ENCODE measurements at places on chromosomes 3 and 15.

GRCh38 chr15:80270472-80270871 is 18.5 kb upstream of the CTXND1 start:
- DNase-seq: no peak

DNA sequence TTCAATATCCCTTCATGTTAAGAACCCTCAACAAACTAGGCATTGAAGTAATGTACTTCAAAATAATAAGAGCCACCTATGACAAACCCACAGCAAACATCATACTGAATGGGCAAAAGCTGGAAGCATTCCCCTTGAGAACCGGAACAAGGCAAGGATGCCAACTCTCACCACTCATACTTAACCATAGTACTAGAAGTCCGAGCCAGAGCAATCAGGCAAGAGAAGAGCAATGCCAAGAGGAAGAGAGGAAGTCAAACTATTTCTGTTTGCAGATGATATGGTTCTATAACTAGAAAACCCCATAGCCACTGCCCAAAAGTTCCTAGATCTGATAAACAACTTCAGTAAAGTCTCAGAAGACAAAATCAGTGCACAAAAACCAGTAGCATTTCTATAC is 161.9 kb downstream of the UBE2E2 start:
- no peak for DNase-seq

DNA sequence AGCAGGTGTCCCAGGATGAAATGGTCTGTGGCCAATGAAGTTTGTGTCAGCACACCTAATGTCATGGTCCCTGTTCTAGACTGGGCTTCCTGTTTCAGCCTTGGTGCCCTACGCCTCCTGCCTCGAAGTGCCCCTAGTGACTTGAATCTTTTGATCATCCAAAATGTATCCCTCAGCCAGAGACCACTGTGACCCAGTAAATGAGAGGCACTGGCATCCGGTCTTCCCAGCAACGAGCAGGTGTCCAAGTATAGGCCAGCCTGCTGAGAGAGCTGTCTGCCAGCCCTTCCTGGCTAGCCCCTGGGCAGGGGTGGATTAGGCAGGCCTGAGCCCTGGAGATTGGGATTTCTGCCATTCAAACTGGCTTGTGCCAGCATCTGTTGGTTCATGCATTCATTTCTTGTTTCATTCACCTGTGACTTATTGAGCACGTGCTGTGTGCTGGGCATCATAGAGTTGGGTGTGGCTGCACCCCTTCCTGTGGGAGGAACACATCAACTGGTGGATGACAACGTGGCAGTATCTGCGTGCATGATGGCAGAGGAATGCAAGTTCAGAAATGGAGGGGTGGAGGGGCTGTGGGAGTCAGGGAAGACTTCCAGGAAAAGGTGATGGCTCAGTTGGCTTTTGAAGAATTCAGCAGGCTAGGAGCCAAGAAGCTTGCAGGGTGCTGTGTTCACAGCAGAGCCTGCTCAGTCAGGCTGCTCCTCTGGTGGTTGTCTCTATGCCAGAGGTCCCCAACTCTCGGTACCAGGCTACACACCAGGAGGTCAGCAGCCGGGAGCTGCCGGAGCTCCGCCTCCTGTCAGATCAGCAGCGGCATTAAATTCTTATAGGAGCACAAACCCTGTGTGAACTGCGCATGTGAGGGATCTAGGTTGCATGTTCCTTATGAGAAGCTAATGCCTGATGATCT is 21.6 kb downstream of the ESYT3 start:
- peak; percentile 36 for DNase-seq

DNA sequence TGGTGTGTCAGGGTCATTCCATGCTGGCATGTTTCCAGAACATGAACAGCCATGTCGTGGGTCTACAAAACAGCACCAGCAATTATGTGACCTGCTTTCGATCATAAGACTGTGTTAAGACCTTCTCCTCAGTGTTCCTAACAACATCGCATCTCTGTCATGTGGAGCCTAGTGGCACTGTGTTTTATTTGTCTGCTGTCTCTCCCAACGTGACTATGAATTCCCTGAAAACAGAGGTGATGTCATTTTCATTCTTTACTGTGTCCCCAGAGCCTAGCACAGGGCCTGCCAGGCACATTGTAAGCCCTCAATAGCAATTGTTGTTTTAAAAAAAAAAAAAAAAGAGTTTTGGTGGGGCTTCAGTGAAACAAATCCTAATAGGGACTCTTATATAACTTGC is 94.2 kb upstream of the IL12A start:
- DNase-seq: no peak

DNA sequence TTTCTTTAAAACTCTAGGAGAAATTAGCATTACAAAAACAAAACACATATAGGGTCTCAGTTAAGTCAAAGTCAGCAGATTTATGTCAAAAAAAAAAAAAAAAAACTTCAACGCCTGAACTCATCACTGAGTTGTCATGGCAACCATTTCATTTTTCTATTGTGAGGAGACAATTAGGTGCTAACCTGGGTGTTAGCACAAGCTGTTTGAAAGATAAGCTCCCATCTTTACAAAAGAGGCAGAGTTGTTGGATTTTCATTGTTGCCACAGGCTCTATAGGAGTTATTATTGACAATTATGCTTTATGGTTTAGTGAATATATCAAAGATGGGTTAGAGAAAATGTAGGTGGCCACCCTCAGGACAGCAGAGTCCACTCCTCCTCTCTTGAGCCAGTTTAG is 806.9 kb downstream of the GRM7 start:
- no peak for DNase-seq

DNA sequence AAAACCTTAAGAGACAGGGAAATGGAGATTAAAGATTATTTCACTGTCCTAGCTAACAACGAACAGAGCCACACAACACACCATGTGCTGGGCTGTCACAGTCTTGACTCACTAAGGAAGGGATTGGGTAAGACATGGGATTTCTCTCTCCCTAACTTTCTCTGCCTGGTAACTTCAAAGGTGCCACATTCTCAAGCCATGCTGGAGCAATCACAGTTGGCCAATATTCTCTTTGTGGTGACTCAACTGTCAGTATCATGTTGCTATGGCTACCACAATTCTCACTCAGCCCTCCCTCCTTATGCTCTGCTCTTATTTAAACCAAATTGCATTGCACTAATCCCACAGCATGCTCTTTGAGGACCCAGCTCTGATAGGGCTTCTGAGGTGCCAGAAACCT is 74.0 kb downstream of the OXNAD1 start:
- no peak for DNase-seq

- no peak for DNase-seq
Observed at GRCh38 chr3:175179055-175179454, 319.9 kb downstream of the NAALADL2 start.

GRCh38 chr3:158617982-158618875 is 26.1 kb upstream of the GFM1 start:
- no peak for DNase-seq

GRCh38 chr3:17583530-17583929 is 158.9 kb downstream of the TBC1D5 start:
- DNase-seq: no peak

DNA sequence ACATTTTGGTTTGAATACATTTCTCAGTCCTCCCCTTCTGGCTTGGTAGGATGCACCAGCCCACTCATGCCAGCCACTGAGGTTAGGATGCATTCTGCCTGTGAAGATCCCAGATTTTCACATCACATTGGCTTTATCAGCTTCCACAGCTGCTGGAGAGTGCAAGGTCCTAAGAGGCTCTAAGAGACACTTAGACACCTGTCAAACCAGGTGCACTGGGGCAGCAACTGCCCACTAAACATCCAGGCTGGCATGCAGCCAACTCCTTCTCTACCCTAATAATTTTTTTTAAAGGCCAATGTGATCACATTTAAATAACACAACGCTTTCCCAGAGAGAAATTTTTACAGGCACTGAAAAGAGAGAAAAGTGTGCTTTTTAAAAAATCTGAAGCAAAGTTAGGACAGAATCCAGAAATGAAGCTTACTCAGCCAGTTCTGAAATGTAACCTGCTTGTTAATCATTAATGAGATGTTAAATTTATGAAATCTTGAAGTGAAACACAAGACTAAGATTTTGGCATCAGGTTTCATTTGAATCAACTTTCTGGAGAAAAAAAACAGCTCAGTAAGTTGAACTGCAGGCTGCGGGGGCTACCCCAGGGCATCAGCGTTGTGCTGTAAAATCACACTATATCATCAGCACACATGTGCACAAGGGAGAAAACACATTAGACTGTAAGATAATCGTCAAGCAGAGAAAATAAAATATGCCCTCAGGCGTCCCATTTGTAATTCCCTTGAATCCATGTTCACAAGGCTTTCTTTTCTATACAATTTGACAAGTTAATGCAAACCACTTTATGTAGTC is 312.9 kb downstream of the ZBBX start:
- no peak for DNase-seq

DNA sequence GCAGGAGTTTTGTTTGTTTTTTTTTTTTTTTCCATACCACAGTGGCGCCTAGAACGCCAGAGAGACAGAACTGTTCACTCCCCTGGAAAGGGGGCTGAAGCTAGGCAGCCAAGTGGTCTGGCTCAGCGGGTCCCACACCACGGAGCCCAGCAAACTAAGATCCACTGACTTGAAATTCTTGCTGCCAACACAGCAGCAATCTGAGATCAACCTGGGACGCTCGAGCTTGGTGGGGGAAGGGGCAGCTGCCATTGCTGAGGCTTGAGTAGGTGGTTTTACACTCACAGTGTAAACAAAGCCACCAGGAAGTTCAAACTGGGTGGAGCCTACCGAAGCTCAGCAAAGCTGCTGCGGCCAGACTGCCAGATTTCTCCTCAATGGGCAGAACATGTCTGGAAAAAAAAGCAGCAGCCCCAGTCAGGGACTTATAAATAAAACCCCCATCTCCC is 29.8 kb downstream of the SPICE1 start:
- no peak for DNase-seq

DNA sequence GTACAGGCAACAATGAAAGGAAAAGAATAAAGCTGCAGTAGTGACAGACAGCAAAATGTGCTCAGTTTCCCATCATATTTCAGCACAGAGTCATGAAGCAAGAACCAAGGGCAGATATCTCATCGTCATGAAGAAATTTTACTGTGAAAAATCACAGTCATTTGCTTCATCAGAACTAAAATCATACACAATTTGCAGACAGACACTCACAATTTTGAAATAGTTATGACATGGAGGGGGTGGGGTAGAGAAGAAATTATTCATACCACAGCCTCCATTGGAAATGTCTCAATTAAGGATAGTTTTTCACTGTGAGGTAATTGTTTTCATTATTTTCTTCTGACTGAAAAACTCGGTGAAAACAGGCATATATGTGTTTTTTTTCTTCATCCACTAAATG is 78.8 kb upstream of the CNTN3 start:
- DNase-seq: no peak

DNA sequence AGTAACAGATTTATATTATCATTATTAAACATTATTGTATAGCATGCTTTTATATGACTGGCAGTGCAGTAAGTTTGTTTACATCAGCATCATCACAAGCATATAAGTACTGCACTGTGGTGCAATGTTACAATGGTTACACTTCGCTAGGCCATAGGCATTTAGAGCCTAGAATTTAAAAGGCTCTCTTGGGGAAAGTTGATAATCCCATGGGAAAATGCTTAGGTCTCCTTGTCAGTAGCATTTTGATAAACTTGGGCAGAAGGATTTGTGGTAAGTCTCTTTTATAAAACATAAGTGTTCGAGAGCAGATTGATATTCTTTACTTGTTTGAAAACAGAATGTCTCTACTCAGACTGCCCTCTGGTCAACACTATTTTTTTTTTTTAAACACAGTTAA is 7.5 kb downstream of the DTWD1 start:
- DNase-seq: no peak

- no peak for DNase-seq
Observed at GRCh38 chr15:83695246-83695645, 41.3 kb downstream of the ADAMTSL3 start.

- no peak for DNase-seq
Observed at GRCh38 chr15:91348752-91349500, 248.9 kb downstream of the SV2B start.

DNA sequence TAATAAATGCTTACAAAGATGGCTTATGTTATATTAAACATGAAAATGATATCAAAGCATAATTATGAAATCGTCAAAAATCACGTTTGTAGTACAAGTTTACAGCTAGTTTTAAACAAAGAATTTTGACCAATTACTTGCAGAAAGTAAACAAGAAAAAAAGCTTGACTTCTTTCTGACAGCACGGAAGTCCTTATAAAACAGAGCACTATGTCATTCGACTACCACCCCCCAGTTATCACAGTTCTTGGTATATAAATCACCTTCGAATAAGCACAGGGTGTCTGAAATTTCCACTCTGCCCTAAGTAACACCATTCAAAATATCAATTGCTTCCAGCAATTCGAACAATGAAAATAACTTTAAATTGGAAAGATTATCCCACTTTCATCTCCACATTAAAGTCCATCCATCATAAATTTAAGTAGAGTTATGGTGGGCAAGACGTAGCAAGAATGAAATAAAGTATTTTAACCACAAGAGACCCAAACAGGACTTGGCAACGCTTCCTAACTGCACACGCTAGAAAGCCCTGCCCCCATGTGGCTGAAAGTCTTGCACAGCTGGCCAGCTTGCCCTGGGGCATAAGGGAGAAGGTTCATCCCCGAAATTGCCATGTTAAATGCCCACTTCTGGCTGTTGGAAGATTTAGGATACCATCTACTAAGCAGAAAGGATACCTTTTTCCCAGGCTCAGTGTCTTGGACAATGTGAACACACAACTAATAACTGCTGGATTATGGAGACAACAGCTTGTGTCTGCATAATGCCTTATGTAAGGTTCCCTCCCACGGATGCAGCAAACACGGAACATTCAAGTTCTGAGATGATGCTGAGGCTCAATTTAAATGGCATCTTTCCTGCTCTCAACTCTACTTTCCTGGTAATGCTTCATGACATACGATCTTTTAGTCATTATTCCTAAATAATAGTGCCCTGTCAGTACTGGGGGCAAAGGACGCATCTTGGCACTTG is 116.4 kb upstream of the TJP1 start:
- DNase-seq: no peak

GRCh38 chr3:62653796-62654195 is 221.4 kb downstream of the CADPS start:
- no peak for DNase-seq

DNA sequence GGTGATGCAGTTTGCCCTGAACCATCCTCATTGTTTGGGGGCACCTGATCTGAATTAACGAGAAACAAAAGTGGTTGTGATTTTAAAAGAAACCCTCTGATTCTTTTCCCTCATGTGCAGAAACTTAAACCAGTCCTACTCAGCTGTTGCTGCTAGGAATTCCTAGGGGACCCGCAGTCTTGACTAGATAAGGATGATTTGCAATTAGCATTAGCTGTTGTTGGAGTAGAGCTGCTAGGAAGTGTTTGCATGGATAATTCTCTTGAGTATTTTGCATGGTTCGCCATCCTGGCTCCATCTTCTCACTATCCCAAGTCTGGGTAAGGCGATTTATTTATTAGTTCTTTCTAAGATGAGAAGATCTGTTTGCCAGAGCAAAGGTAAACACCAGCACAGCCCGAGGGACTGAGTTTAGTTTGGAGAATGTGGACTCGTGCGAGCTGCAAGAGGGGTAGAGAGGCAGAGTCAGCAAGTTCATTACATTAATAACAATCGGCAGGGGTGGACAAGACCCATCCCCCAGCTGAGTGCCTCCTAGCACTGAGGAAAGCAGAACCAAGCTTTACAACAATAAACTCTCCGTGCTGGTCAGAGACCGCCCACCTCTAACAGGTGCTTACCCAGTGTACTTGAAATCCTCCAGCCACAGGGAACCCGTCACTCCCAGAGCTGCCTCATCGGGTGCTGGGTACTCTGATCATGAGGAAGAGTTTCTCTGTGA is 4.1 kb downstream of the FGD5 start:
- no peak for DNase-seq
